Breast epithelium (tissue), 4 donors: ENCODE measurements at places on chromosomes 13 and 19.

DNA sequence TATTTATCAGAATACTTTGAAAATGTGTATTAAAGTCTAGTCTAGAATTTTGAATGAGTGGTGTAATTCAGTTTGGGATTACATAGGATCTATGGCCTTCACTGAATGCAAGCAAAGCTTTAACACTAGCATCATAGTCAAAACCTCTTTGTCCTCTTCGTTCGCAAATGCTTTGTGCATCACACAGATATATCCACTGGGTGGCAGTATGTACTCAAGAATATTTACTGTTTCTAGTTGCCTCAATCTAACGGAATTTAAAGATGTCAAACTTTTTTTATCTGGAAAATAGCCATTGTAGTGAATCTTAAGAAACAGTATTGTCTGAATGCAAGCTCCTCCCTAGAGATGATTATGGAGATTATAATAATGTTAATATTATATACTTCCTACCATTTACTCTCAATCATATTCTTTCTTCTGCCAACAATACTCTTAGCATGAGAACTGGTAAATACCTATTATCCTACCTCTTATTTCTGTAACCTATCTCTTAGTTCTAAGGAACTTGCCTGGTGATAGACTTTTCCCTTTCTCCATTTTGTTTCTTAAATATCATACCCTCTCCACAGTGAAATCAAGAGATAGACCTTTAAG lies 25.8 kb downstream of the LACC1 start:
- DNase-seq, result no peak

DNA sequence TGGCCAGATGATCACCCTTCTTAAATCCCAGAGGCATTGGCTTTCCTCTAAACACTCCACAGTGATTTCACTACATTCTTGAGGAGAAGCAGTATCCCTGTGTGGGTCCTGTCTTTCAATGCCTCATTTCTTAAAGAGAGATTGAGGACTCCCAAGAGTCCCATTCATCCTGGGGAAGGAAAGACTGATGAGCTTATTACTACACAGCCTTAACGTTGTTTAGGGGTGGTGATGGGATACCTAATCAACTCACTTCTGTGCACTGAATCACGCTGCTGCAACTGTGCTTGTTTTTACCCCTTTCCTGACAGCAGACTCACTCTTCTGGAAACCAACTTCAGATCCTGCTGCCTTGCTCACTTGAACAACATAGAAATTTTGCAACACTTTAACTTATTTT lies 203.1 kb downstream of the RGCC start:
- DNase-seq, result no peak

- no peak for DNase-seq
Observed at GRCh38 chr19:7989071-7989575, 16.3 kb downstream of the ELAVL1 start.

DNA sequence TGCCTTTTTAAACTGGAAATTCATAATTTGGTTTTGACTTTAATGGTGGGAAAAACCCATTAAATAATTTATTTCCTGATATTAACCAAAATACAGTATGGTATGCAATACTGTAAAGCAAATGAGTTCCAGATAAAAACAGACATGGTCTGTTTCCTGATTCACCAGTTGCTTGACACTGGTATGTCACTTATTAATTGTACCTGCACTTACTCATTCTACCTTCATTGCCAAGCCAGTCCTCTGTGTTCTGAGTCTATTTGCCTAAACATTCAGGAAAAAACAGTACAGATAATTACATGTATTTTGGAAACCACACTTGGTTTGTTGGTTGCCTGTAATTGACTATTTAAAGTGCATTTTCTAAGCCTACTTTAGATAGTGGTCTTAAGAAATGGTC lies 159.3 kb downstream of the TNFRSF19 start:
- no peak for DNase-seq
